ENCODE measurements at places on chromosomes 1 and 21. TPM values are rescaled to one million over a fixed set of nuclear protein-coding genes. Genes with fewer than 3 reads are reported as not detected.

C1orf185 gene
- total RNA-seq = not detected

KRTAP10-9 gene
- not detected for total RNA-seq

NCF2 gene
- total RNA-seq = 13.7 TPM

FCGR3B gene
- not detected for total RNA-seq

NUP210L gene
- total RNA-seq = 0.04 TPM
